ENCODE measurements at places on chromosomes 1 and 21.

DNA sequence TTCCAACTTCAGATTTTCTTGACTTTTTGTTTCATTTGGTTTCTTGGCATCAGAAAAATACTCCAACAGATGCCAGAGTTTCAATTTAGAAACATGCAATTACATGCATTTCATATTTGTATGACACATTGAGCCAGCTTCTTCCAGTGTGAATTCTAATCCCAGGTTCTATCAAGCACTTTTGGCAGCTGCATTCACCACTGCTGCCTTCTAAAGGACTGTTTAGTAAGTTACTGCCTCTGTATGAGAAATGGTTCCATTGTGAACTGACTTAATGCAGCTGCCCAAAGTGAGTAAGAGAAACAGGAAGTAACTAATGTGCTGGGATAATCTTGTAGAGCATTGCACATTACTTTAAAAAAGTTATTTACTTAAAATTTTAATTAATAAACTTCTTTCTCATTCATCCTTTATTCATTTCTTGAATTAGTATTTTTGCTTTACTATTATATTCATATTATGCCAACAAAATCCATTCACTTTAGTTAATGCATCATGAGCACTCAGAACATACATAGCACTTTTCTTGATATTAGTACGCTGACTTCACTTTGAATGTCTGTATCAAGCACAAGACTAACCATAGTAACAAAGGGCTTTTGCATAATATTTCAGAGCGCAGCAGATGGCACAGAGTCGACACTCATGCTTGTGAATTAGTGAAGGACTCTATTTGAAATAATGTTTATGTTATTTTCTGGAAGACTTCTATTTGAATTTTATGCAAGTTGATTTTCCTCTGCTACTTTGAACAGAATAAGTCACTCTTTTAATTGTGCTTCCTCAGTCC, 9.8 kb downstream of the RGS18 start:
- no peak for DNase-seq

DNA sequence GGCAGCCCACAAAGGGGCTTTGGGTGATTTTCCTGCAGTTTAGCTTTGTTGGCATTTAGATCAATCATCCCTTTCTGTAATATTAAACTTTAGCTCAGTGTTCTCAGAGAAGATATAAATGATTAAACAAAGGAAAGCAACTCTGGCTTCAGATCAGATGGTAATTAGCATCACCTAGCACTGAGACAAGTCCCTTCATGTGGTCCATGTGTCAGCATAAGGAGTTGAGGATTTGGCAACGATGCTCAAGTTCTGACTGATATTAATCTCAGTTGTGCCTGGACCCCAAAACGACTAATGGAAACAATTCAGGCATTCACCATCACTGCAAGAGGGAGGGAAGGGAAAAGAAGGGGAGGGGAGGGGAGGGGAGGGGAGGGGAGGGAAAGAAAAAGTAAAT, 60.4 kb downstream of the SEC16B start:
- DNase-seq, result no peak

DNA sequence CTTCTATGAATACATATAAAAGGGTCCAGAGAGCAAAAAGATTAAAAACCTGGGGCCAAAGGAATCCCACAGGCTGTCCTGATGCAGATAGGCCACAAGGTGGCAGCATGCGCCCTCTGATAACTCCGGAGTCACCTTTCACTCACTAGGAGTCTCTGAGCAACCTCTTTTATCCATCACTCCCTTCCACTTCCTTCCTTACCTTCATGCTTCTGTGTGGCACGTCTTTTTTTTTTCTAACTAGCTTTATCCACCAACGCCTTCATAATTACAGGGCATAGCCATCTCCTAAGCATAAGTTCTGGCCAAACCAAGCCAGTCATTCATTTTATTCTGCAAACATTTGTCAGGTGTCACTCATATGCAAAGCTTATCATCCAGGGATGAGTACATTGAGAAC, 3.9 kb upstream of the PGLYRP4 start:
- peak; percentile 84 for DNase-seq

DNA sequence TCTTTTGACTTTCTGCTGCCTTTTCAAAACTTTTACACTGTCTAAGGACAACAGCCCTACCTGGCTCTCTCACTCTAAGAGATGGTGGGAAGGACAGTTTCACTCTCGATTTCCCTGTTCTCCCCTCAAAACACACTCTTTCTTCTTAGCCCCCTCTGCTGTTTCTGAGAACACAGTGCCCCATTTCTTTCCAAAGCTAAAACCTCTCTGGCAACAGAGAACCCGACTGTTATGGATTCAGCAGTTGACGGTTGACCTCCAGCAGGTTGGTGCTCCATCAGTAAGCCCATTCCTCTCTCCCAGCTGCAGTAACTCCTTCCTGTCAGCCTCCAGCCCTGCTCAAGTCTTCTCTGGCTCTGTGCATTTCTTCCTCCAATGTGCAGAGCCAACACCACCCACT, 88.2 kb upstream of the ABCD3 start:
- DNase-seq, result no peak

- no peak for DNase-seq
These were observed 49.6 kb upstream of the NTPCR start for GRCh38 chr1:232900818-232901217.

Measured in NCI-H2081 (cell line).